NCI-H2029 treated with DMSO at 0.1 percent for 48 hours (cell line): ENCODE measurements at places on chromosomes 6 and 20.

GRCh38 chr6:41726876-41727275 is 8.5 kb downstream of the TFEB start:
- no peak for DNase-seq

DNA sequence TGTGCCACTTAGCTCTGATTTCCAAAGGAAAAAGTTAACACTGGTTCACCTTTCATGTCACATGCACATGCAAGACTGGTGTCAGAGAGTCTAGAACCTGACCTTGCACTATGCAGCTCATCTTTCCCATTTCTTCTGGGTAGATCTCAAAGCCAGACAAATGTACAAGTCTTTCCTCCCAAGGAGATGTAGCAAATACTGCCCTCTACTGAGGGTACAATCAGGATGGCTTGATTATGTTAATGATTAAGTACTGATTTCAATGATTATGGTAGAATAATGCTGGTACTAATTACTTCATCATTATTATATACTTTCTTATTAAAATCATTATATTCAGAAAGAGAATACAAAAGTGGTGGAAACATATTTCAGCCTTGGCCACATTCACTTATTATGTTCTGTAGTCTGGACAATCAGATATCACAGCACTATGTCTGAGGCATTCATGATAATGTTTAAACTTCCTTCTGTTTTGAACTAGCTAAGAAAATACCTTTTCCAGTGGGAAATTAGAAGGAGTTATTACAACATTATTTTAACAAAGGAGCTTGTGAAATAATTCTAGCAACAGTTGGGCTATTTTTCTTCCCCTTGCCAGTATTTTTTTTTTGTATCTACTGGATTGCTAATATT is 68.5 kb upstream of the FOXO3 start:
- no peak for DNase-seq

DNA sequence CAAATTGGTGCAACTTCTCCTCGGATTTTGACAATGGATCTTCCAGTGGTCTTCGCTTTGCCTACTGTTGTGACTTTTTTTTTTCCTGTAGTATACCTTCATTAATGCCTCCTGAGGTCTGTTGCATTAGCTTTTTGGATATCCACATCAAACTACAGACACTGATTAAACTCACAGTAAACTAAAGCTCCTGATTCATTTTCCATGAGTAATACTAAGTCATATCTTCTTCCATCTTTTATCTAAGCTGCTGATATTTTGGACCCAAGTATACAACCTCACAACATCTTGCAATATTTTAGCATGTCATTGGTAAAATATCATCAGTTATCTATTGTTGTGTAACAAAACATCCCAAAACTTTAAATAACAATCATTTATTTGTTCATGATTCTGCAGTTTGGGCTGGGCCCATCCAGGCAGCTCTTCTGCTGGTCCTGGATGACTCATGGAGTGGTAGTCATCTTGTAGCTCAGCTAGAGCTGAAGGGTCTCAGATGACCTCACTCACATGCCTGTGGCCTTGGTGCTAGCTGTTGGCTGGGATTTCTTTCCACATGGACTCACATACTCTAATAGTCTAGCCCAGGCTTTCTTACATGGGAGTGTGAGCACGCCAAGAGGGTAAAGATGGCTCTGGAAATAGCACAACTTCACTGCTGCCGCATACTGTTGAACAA is 78.3 kb upstream of the SRSF6 start:
- no peak for DNase-seq

DNA sequence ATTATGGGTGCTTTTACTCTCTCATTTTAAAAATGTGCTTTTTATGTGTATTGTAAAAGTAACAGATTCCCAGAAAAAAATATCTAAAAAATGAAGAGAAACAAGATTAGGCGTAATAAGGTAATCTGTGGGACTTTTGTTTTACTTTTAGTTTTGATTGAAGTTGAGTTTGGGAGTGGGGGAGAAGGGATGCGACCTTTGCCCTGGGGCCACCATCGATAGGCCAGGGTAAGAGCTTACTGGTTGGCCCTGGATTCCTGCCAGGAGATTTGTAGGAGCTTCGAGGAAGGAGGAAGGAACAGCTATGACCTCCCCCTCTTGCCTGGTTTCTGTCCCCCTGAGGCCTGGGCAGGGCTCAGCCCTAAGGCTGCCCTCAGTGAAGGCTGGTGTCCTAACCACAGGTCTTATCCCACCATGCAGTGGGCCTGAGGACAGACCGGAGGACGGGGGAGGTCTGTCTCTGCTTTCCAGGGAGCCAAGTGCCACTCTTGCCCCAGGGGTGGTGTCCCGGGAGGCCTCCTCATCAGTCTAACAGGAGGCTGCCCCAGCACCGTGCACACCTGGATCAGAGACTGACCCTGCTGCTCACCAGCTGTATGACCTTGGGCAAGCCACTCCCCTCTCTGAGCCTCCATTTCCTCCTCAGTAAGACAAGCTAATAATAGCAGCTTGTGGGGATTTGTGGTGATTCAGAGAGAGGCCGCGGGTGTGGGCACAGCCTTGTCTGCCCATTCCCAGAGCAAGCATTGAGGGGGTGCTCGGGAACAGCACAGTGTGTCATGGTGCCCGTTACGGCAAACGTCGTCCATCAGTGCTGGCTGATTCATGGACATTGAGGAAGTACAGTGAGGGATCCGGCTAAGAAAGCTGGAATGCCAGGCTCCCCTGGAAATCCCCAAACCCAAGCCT is 21.2 kb downstream of the TGM2 start:
- DNase-seq, result no peak

GRCh38 chr6:84910906-84911607 is 146.7 kb upstream of the TBX18 start:
- no peak for DNase-seq

- no peak for DNase-seq
Observed at GRCh38 chr20:13356591-13356990, 135.5 kb downstream of the ISM1 start.

- no peak for DNase-seq
Observed at GRCh38 chr6:138545621-138545980, 46.3 kb upstream of the NHSL1 start.

GRCh38 chr6:162675503-162675902 is 52.1 kb downstream of the PRKN start:
- DNase-seq, result no peak

- no peak for DNase-seq
Observed at GRCh38 chr20:37902504-37903313, at the start of gene VSTM2L. Gene VSTM2L (plus strand): TSS chr20:37903127. CDS start chr20:37903351, 224 bp downstream.

- DNase-seq, result peak; percentile 44
Observed at GRCh38 chr6:36615018-36615761, 21.0 kb downstream of the SRSF3 start.

DNA sequence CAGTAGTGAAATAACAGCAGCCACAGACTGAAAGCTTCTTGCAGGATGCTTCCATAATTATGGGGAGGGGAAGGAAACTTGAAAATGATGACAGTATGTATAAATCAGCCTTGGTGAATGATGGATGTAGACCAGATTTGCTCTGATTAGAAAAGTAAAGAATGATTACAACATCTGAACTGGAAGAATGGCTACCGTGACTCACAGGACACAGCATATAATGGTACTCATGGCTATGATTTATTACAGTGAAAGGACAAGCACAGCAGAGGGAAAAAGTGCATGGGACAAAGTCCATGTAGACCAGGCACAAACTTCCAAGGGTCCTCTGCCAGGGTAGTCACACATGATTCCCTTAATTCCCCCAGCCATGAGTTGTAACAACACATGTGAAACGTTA is 70.7 kb upstream of the POPDC3 start:
- no peak for DNase-seq

DNA sequence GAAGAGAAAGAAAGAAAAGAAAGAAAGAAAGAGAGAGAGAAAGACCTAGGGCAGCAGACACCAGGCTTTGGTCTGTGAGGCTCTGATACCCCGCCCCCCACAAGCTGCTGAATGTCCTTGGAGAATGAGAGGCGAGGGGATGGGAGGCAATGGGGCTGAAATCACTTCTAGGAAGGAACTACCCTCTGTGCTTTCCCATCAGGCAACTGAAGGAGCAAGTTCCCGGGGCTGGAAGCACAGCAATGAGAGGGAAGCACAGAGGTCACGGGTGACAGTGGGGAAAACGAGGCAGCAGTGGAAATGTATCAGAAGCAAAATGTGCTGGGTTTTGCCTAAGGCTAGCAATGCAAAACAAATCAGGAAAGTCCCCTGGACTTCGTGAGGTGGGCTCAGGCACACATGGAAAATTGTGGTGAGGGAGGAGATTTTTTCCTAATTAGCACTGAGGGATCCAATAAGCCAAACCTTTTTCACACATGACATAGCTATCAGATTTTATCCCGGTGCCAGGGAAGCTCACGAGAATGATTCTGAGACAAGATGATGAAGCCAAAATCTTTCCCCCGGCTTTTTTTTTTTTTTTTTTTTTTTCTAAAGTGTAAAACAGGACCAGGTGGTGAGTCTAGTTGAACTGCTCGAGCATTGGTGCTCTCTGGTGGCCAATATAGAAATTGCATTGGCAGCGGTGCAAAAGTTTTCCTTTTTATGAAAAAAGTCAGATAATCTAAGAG is 16.8 kb upstream of the ARFGEF2 start:
- DNase-seq, result peak; percentile 8

DNA sequence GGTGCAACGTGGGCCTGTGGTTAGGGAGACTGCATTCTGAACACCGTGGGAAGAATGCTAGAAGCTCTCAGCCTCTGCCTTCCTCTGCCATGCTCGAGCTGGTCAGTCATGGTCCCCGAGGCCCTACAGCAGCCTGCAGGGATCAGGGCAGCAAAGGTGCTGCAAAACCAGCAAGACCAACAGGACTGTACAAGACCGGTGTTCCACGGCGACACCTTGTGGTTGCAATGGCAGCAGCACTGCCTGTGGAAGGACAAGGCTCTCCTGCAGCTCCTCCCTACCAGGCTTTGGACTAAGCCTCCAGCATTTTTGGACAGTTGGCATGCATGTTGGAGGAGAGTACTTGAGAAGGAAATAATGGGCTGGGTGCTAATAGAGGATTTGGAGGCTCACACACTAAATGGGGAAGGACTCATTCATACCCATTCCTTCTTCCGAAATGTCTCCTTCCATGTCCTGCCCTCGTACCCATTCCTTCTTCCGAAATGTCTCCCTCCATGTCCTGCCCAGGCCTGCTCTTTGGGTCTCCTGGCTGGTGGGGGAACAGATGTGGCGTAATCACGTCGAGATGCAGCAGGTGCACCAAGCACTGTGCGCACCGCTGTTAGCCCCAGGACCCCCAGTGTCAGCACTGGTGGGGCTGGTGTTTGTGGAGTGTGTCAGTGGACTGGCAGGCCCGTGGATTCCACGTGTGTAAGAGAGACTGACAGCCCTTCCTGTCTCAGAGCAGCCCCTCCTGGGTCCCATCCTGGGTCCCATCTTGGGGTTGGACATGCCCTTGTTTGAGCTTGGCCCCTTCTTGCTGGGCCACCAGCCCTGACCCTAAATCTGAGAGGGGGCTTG is 18.6 kb upstream of the MYT1 start:
- no peak for DNase-seq

DNA sequence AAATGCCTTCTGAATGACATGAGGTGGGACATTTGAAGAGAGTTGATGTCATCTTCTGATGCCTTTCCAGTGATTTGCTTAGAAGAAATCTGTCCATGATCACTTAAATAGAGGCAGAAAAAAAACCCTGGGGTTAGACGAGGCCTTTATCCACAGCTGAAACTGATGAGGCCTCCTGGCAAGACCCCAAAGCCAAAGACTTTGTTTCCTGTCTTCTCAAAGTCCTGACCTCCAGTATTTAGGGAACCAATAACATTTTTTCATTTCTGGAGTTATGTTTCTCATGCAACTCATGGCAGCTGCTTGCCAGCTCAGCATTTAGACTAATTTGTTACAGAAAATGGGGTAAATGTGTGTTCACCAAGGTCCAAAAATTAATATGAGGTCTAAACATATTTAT is 248.0 kb upstream of the PRDM1 start:
- DNase-seq, result no peak

- no peak for DNase-seq
Observed at GRCh38 chr6:4907602-4908001, 96.2 kb downstream of the RPP40 start.

DNA sequence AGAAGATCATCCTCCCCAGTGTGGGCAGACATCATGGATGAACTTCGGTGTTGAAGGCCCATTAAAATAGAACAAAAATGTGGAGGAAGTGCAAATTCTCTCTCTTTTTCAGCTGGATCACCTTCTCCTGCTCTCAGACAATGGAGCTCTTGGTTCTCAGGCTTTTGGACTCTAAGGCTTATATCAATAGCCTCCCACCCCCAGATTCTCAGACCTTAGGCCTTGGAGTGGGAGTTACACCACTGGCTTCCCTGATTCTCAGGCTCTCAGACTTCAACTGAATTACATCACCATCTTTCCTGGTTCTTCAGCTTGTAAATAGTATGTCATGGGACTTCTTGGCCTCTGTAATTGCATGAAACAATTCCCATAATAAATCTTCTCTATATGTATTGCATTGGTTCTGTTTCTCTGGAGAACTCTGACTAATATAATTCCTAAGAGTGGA is 36.6 kb downstream of the NSFL1C start:
- no peak for DNase-seq

DNA sequence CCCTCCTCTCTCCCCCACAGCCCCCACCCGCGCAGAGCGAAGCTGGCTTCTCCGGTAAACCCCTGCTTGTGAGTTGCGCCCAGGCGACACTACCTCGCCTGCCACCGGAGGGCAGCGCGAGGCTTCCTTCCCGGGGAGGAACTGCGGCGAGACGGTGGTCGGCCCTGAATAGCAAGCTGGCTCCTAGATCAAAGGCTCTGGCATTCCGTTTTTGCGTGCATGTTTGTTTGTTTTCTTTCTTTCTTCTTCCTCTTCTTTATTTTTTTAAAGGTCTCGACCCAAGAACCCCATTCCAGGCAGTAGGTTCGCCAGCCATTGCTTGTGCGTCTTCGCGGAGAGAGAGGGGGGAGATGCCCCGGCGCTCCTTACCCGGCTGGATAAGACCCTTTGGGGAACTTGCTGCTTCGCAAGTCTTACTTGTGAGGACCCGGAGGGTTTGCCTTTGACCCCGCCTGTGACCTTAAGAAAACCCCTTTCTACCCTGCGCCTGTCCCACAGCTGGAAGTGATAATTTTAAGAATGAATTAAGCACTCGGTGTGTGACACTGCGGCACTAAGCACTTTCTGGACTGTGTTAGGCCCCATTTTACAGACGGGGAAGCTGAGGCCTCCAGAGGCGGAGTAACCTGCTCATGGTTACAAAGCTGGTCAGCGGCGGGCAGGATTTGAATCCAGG is 92.7 kb upstream of the SIRPA start:
- DNase-seq, result no peak
